Eye (tissue), 1 donor: ENCODE measurements at places on chromosomes 11 and 22.

GRCh38 chr11:4680341-4680740 is 17.3 kb downstream of the OR51E2 start:
- DNase-seq: no peak

- no peak for DNase-seq
Measured at GRCh38 chr11:34199525-34199924, 94.1 kb downstream of the NAT10 start.

DNA sequence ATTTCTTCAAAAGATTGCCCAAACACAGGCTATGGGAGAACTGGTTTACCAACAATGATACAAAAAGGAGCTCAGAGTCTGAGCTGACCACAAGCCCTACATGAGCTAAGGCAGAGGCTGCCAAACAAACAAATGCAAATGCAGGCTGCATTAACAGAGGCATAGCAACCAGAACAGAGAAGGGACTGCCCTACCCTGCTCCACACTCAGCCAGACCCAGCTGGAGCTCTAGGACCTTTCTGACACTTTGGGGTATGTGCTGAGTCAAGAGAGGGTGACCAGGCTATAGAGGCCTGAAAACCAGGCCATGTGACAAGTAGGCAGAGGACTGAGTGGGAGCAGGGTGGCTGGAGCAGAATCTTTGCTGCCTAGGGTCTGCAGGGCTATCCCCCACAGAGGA is 17.8 kb upstream of the P2RY2 start:
- no peak for DNase-seq

GRCh38 chr11:62108017-62108750 is 15.6 kb upstream of the INCENP start:
- peak; percentile 85 for DNase-seq

GRCh38 chr11:28146123-28146751 is 38.0 kb downstream of the METTL15 start:
- peak; percentile 41 for DNase-seq

- peak; percentile 31 for DNase-seq
Measured at GRCh38 chr11:21988477-21988876, 204.4 kb upstream of the ANO5 start.

GRCh38 chr11:72821920-72822799 is 7.9 kb downstream of the ATG16L2 start:
- DNase-seq: peak; percentile 97

- no peak for DNase-seq
Measured at GRCh38 chr11:3802011-3802790, 4.8 kb upstream of the NUP98 start.

GRCh38 chr11:89293965-89294679 is 116.4 kb downstream of the TYR start:
- peak; percentile 19 for DNase-seq

DNA sequence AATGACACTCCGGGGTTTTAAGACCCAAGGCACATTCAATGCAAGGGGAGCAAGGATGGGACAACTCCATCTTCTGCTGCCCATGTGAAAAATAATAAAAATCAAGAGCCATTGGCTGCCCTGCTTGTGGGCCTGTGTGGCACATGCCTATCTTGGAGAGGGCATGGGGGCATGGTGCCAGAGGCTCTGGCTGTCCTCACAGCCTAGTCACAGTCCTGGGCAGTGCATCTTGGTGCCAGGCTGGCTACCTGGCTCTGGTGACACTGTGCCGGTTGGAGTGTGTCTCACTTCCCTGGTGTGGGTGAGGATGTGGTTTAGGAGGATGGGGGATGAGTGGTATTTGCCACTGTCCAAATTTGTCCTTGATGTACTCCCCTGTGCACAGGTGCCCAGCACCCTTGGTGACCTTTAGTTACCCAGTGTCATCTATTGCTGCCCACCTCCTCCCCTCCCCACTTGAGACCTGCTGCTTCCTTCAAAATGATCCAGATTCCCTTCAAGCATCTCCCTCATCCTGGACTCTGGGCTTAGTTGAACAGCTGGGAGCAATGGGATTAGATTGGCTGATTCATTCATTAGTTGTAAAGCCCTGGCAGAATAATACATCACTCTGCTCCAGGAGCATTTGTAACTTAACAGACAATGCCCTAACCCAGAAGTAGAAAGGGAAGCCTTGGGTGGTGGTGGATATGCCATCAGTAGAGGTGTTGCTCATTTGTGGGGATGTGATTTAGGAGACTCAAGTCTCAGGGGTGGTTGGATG is 4.6 kb downstream of the TMEM86A start:
- no peak for DNase-seq

GRCh38 chr11:118883368-118884071 is at the start of gene CXCR5:
CXCR5 (plus strand) TSS chr11:118883892; CDS start chr11:118883942, 50 bp downstream.
- no peak for DNase-seq

- DNase-seq: peak; percentile 93
Measured at GRCh38 chr11:20158597-20159257, 1.5 kb downstream of the DBX1 start.

DNA sequence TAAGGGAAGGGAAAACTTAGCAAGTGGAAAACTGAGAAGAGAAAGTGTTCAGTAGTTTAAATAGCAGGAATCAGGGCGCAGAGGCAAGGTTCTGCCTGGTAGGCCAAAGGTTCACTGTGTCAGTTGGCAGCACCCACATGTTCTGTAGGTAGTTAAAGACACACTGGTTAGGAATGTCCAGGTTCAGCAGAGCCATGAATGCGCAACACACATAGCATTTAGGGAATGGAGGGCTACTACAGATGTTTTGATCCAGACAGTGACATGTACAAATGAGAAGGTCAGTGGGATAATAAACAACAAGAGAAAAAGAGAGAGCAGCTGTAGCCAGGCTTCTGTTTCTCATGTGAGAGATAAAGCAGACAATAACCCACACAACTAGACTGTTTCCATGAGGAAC is 56.2 kb upstream of the ARHGAP42 start:
- no peak for DNase-seq

DNA sequence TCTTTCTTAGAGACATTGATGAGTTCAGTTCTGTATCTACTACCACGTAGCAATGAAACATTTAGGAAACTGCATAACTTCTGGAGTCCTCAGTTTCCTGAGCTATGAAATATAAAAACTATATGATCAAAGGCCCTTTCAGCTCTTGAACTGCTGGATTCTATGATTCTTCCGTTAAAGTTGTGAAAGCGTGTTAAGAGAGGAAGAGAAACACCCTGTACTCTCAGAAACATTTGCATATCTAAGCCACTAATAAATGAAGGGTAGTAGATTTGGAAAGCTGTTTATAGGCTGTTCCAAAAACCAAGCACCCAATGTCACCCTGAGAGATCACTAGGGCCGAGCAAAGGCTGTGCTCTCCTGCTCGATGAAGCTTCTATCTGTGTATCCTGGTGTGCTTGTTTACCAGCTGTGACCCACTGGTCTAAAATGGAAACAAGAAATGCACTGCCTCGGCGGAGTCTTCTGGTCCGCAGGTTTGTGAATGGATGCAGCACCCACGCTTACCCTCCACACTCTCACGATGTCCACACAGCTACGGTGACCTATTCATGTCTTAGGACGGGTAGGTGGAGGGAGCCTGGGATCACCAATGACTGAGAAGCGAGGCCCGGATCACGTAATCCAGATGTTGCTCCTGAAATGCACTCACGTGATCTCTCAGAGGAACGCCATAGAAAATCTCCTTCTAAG is 325.8 kb downstream of the OPCML start:
- DNase-seq: no peak
